ENCODE measurements at places on chromosomes 1 and 21.

GRCh38 chr21:42188663-42189062, 30.3 kb upstream of the ABCG1 start:
- DNase-seq = no peak

GRCh38 chr1:110262846-110263631, 52.9 kb downstream of the KCNC4 start:
- no peak for DNase-seq

- DNase-seq = no peak
These were observed 1.1 kb upstream of the GJB3 start for GRCh38 chr1:34779962-34780361.

DNA sequence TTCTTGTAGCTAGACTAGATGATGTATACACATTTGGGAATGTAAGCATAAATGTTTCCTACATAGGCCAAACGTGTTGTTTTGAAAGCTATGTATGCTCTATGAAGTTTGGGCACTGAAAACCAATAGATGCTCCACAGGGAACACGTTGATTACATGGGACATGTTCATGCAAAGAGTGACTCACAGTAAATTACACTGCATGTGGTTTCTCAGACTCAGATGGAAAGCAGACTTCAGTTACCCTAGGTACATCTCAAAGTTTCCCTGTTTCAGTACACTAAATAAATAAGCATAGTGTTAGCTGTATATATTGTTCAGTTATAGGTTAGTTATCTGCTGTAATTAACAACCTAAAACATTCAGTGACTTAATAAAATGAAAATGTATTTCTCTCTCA, 301.9 kb upstream of the RUNX1 start:
- DNase-seq = no peak

GRCh38 chr1:11858968-11859871, 475 bp upstream of the NPPB start:
- peak; percentile 84 for DNase-seq

- no peak for DNase-seq
These were observed 122.8 kb downstream of the SDCCAG8 start for GRCh38 chr1:243378669-243379068.

DNA sequence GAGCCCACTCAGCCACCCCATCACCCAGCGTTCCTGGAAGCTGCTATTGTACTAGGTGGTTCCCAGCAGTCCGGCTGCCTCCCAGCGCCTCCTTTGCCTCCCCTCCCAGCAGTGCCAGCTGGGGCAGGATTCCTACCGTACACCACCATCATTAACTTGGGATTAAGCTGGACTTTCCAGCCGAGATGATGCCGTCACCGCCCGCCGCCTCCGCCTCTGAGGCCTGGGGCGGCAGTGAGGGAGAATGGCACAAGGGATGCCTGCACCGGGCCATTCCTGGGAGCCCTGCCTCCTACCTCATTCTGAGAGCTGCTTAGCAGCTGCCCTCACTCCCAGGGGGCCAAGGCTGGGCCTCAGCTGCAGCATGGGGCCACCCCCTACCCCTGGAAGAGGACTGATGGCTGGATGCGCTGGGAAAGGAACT, 13.2 kb downstream of the CNTN2 start:
- no peak for DNase-seq

DNA sequence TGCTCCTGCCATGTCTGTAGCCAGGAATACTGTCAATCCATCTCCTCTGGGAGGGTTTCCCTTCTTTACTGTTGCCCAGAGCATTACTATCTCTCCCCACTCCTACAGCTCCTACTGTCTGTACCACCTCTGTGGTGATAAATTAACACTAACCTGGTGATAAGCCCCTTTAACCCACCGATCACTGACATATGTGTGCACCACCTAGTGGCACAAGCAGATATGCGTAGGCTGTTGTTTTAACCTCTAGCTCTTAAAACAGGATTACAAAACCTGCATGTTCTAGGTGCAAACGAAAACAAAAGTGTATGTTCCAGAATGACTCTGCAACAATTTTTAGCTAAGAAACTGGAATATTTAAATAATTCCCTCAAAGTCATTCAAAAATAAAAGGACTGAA, 93.9 kb upstream of the BEND5 start:
- DNase-seq = no peak

GRCh38 chr1:21332554-21333311, 42.5 kb upstream of the ECE1 start:
- DNase-seq = no peak

DNA sequence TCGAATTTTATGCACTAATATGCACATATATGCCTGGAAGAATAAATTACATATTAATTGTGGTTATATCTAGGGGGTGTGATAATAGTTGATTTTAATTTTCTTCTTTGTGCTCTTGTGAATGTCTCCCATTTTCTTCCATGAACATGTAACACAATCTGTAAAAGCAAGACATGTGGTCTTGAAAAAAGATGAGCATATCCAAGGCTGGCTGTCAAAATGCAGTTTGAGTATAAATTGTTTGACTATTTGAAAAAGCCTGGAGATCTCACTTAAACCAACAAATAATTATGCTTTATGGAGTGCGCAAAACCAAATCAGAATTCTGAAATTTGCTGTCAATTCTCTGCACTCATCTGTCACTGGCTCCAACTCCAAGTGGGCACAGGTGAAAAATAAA, 143.9 kb downstream of the HMGB4 start:
- DNase-seq = no peak

- DNase-seq = no peak
These were observed 29.4 kb upstream of the EIF4G3 start for GRCh38 chr1:21206117-21206516.

DNA sequence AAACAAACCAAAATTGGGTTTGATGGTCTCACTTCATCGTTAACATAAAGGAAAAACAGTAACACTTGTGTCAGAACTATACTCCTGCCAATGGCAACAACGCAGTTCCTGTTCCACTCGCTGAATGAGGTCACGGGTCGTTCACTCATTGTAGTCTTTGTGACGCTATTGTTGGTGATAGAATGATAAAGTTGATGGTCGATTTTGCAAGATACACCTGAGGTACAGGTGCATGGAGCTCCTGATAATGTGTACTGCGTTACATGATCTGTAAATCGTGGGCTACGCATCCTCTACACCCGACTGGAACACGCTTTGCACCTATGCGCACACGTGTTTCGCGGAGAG, 391 bp upstream of the CENPS start:
- no peak for DNase-seq

GRCh38 chr21:45458281-45459170, 53.6 kb downstream of the COL18A1 start:
- DNase-seq = no peak

GRCh38 chr1:30883389-30884172, 25.0 kb downstream of the SDC3 start:
- no peak for DNase-seq

- no peak for DNase-seq
These were observed 95.7 kb upstream of the NR5A2 start for GRCh38 chr1:199931666-199932377.

GRCh38 chr1:85158910-85159309, 41.9 kb downstream of the SYDE2 start:
- DNase-seq = no peak

DNA sequence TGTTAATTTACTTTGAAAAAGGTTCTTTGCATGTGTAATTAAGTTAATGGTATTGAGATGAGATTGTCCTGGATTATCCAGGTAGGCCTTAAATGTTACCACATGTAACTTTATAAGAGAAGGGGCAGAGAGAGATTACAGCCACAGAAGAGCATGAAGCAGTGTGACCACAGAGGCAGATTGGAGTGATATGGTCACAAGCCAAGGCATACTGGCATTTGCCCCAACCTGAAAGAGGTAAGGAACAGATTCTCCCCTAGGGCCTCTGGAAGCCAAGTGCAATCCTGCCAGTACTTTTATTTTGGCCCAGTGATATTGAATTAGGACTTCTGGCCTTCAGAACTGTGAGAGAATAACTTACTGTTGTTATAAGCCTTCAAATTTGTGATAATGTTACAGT, 23.0 kb downstream of the RNF2 start:
- DNase-seq = no peak

GRCh38 chr1:234604495-234605398, 5.2 kb downstream of the IRF2BP2 start:
- DNase-seq = no peak

DNA sequence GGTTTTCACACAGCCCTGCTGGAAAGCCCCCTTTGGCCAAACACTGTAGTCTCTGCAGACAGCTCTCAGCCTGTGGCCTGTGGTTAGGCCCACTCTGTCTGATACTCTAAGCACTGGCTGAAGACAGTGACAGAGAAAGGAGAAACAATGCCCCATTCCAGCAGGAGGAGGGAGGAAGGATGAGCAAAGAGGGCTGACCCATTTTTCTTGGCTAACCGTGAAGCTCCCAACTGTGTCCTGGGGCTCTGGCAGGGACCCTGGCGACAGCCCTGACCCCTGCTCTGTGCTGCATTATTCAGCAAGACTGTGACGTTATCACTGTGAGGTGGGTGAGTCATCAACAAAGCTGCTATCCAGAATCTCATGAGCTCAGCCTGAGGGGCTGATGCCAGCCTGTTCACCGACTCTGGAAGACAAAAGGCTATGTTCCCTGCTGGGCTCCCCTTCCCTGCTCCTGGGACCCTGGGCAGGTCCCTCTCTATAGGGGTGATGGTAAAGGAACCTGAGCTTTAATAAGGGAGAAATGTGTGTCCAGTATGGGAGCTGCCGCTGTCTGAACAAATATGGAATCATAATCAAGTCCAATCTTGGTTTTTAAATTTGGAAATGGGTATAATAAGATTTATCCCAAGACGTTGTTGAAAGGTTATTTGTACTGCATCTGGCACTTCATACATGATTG, 107.0 kb downstream of the RHOU start:
- no peak for DNase-seq

GRCh38 chr1:46244656-46245371, 2.7 kb upstream of the RAD54L start:
- peak; percentile 55 for DNase-seq

- no peak for DNase-seq
These were observed 20.4 kb downstream of the SLC16A1 start for GRCh38 chr1:112935461-112936111.

DNA sequence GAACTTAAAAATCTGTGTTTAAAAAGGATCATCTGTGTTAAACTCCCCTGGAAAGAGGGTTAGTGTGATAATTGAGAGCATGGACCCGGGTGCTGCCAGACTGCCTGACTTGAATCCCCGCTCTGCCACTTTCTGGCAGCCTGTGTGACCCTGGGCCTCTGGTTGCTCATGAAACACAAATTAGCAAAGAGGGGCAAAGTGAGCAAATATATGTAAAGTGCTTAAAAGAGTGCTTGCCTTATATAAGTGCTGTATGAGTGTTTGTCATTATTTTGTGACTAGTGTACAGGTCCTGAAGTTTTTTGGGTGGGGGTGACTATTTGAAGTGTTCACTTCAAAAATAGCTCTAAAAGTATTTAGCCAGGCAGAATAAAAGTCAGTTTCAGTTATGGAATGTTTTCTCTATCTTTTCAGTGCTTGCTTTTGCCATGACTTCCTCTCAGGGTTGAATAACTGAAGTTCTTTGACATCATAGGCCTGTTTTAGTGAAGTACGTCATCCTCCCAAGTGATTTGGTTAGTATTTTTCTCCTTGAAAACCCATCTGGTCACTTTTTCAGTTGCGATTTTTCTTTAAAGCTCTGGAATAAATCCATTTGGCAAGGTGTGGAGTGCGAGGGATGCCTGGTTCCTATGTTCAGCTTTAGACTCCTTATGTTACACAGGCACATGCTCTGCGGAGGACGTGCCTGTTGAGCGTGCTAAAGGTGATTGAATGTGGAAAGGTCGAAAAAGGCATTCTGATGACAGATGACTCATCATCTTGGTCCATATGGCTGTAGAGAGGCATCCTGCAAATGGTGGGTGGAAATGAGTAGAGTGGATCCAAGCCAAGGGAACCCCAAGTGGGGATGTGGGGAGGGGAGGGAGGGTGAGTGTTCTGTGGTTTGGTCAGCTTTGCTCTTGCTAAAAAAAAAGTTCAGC, 47.8 kb downstream of the AK4 start:
- no peak for DNase-seq

DNA sequence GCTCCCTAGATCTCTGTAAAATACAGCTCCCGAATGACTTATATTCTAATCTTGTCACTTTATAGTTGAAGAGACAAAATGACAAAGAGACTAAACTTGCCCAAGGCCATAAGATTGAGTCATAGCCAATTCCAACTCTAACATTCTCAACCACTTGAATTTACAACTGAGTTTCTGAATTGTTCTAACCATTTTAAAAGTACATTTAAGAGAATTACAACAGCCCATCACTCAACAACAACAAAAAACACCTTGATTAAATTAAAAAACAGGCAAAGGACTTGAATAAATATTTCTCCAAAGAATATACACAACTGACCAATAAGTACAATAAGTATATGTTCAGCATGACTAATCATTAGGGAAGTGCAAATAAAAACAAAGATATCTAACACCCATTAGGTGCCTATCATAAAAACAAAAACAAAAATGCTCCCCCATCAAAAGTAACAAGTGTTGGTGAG, 8.7 kb upstream of the ADCY10 start:
- DNase-seq = no peak

- DNase-seq = no peak
These were observed 59.8 kb upstream of the GNG12 start for GRCh38 chr1:67893126-67893495.

DNA sequence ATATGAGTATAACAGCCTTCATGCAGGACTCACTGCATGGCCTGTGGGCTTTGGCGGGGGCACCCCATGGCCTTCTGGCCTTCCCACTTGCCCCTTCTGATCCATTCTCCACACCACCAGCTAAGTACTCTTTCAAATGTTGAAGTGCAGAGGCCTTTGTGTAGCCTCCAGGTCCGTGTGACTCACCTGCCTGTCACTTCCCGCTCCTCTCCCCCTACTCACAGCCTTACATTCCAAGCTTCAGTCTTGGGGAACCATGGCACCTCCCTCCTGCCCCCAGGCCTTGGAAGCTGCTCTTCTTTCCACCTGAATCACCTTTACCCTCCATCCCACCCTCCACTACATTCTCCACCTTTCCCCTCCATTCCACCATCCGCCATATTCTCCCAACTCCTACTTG, 69.6 kb downstream of the PGM1 start:
- no peak for DNase-seq

GRCh38 chr1:210674151-210674550, 345.4 kb downstream of the HHAT start:
- DNase-seq = no peak

DNA sequence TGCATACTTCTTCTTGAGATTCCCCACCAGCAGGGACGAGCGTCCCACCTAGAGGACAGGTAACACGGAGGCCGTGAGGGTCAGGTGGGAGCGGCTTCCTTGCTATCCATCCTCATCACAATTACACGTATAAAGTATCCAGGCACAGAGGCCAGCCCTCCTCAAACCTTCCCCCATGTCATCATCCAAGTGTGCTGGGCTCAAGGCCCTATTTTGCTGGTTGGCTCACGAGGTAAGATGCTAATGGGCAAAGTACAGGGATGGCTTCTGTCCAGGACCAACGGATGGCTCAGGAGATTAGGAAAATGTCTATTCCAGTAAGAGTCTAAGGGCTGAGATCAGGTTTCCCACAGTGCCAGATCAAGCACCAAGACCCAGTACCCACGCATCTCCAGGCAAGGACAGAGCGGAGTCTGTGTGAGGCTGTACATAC, 11.5 kb upstream of the A3GALT2 start:
- DNase-seq = no peak
